Type B pancreatic cell (in vitro differentiated cells): ENCODE measurements at places on chromosomes 11 and 22. TPM values are rescaled to one million over a fixed set of nuclear protein-coding genes. Genes with fewer than 3 reads are reported as not detected.

The PICK1 gene
- total RNA-seq = 45.4 and 45.6 TPM in 2 replicates

The SLC22A6 gene
- total RNA-seq = 1.5 TPM in 1 of 2 replicates, not detected in the other

The OR51B4 gene
- total RNA-seq = not detected in 2 replicates

DNA sequence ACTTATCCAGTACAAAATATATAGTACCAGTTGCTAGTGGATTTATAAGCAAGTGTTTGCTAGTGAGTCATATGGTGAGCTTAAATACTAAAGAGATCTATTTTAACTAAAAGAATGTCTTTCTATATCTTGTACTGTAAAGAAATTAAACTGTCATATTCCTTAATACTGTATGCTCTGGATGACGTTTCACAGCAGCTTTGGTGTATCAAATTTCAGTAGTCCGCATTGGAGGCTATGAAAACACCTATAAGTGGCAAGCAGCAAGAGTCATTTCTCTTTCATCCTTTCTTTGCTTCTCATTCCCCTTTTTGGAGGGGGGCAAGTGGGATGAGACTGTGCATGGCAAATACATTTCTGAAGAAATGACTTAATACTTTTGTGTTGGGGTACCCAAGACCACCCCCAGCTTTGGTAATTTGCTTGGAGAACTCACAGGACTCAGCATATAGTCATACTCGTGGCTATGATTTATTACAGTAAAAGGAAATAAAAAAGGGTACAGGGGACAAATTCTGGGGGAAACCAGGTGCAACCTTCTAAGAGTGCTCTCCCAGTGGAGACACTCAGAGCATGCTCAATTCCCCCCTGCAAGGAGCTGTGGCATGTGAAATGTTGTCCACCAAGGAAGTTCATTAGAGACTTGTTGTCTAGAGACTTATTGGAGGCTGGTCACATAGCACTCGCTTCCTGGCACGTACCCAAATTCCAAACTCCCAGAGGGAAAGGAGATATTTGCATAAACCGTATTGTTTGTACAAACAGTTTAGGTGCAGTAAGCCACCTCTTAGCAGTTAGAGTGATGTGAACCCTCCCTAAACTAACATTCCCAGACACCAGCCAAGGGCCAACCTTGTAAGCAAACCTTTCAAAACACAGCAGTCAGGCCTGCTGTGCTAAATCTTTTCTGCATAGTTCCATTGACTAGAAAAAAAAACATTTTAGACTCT, 210.8 kb downstream of the PGR start:
- no peak overlapping the region for H3K27ac ChIP-seq
- no peaks in the 10 kb centered on the region for H3K27me3 ChIP-seq
- no peak overlapping the region for H3K4me3 ChIP-seq
- DNase-seq = no peak

DNA sequence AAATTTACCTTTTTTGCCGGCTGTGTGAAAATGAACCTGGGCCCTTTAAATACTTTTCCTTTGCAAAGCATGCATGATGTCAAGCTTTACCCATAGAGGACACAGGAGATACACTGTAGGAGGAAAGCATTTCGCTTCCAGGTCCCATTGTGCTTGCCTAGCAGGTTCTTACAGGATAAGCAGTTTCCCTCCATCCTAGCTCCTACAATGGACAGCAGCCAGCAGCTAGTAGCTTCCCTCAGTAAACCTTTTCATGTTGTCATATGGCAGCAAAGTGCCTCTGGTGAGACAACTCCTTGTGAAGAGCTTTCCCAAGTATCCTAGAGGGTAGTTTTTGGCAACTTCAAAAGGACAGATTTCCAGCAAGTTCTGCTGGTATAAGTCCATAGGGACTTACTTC, 78.4 kb downstream of the RBFOX2 start:
- peaks cover 12% of the 10 kb centered on the region for H3K36me3 ChIP-seq
- no peak overlapping the region for H3K4me3 ChIP-seq
- no peak overlapping the region for H3K27ac ChIP-seq
- no peaks in the 10 kb centered on the region for H3K27me3 ChIP-seq
- H3K4me1 ChIP-seq = peaks cover 27% of the 10 kb centered on the region

DNA sequence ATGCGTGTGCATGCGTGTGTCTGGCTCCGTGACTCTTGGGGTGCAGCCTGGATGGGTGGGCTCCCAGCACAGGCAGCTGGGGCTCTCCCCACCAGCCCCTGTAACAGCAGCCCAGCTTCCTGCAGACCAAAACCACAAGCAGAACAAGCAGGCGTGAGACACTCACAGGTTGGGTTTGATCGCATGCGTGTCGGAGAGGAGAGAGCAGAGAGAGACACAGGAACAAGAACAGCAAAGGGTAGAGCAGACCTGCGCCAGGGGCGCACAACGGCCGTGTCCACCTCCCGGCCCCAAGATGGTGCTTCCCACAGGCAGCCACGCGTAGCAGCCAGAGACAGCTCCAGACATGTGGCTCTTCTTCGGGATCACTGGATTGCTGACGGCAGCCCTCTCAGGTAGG, at the start of gene CD6:
CD6 (plus strand) TSS at position 161 of the 400 bp plus-strand sequence; CDS start at position 347, 186 bp downstream.
- no peak within 1 kb of the TSS for H3K4me3 ChIP-seq
- DNase-seq = no peak
- H3K27ac ChIP-seq = no peak within 1 kb of the TSS
- H3K4me1 ChIP-seq = no peaks in the 10 kb centered on the region

GRCh38 chr11:34614344-34615104, 6.4 kb upstream of the EHF start:
- no peak overlapping the region for H3K4me3 ChIP-seq
- no peak for DNase-seq
- no peaks in the 10 kb centered on the region for H3K27me3 ChIP-seq
- H3K27ac ChIP-seq = no peak overlapping the region

DNA sequence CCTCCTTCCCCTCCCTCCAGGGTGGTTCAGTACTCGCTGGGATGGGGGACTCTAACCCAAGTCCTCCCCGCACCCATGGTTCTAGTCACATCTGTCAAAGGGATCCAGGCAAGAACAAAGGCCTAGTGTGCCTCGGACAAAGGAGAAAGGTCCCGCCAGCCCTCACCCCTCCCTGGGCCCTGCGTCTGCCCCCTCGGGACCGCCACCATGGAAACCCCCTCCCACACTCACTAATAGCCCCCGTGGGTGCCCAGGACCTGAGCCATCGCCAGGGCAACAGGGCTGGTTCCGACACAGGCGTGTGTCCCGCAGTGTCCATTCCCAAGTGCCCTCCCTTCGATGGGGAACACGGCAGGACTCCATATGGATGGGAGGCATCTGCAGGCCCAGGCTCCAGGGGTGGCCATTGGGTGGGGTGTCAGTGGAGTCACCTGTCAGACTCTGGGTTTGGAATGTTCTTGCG, 5.1 kb upstream of the CARNS1 start:
- DNase-seq = no peak
- peaks cover 11% of the 10 kb centered on the region for H3K4me1 ChIP-seq
- no peak overlapping the region for H3K4me3 ChIP-seq
- H3K36me3 ChIP-seq = no peaks in the 10 kb centered on the region

DNA sequence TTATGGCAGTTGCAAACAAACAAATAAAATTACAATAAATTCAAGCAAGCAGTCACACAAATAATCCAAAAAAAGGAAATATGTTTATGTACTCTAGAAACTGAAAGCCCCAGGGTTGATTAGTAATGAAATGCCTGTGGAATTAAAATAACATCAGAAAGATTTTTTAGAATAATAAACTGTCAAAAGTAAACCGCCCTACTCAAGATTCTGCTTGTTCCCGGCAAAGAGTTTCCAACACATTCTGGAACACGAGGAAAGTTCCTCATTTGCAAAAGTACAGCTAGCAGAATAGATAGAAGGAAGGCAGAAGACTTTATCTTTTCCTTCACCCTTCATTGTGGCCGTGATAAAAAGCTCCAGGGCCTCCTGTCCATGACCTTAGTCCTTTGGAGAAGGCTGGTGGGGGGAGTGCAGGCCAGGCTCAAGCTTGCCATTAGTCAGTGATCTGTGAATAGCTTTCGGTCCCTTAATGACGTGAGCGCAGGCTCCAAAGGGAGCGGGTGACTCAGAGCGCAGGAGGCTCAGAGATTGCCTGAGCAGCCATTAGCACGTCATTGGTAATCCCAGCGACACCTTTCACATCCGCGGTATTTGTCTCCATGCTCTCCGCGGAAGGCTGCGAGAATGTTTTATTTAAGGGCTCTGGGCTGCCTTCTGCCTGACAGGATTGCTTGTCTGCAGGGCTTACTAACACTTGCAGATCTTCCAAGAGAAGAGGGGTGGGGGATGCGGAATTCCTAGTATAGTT, 458.3 kb downstream of the METTL15 start:
- no peaks in the 10 kb centered on the region for H3K27me3 ChIP-seq
- peak; percentile 64 for DNase-seq
- no peaks in the 10 kb centered on the region for H3K36me3 ChIP-seq
- H3K27ac ChIP-seq = peak overlapping the region; percentile 76

- H3K27me3 ChIP-seq = no peaks in the 10 kb centered on the region
- no peak overlapping the region for H3K27ac ChIP-seq
- DNase-seq = no peak
- H3K36me3 ChIP-seq = no peaks in the 10 kb centered on the region
- peaks cover 51% of the 10 kb centered on the region for H3K4me1 ChIP-seq
- peak overlapping the region; percentile 97 for H3K4me3 ChIP-seq
Observed at GRCh38 chr22:46735747-46736608, 2.1 kb downstream of the CERK start.

DNA sequence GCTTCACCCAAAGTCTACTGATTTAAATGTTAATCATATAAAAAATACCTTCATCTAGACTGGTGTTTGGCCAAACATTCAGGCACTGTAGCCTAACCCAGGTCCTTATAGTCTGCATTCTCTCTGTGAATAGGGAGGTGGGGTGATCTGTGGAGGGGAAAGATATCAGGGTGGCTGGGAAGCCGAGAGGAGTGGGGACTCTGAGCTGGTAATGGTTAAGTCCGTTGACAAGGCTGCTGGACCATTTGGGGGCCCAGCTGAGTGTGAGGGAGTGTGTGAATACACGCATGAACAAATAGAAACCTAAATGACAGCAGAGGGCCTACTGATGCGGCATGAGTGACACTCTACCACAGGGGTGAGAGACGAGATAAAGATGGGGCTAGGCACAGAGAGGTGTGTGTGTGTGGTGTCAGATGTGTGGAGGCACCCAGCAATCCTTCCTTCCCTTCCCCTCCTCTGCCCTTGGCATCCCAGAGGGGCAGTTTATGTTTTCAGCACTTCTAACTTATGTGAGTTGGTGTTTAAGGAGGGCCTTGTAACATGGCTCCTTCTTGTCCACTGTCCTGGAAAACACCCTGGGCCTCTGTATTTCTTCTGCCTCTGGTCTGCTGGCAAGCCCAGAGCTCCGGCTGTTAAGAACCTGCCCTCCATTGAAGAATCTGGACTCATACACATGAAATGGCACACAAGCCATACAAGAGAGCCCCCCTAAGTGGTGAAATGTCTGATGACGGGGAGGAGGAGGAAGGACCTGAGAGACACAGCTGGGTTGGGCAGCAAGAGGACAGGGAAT, 249.1 kb upstream of the TBCEL start:
- H3K27ac ChIP-seq = no peak overlapping the region
- H3K27me3 ChIP-seq = peaks cover 12% of the 10 kb centered on the region
- DNase-seq = no peak
- H3K4me3 ChIP-seq = no peak overlapping the region

DNA sequence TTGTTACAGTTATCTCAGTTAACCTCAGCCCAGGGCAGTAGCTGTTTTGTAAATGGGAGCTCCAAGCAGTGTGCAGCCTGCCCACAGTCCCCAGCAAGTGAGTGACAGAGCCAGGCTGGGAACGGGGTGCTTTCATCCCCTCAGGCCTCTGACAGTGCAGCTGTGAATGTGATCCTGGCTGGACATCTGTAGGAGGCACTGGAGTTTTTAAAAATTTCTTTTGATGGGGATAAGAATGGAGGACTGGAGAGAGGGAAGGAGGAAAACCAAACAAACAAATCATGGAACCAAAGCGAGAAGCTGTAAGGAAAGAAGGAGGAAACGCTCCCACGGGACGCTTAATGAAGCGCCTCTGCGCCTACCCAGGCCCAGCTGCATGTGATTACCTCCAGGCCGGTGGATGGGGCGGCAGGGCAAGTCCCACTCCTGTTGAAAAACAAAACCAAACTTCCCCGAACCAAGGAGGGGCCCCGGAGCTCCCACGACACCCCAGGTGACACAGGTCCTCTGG, 40.6 kb downstream of the SCUBE1 start:
- peaks cover 59% of the 10 kb centered on the region for H3K4me1 ChIP-seq
- H3K27me3 ChIP-seq = peaks cover 44% of the 10 kb centered on the region
- H3K27ac ChIP-seq = no peak overlapping the region
- DNase-seq = no peak

- H3K27me3 ChIP-seq = peaks cover 2% of the 10 kb centered on the region
- no peak overlapping the region for H3K4me3 ChIP-seq
- peaks cover 4% of the 10 kb centered on the region for H3K36me3 ChIP-seq
- no peak for DNase-seq
- H3K4me1 ChIP-seq = peaks cover 21% of the 10 kb centered on the region
Observed at GRCh38 chr11:45649544-45650165, 15.8 kb downstream of the CHST1 start.

DNA sequence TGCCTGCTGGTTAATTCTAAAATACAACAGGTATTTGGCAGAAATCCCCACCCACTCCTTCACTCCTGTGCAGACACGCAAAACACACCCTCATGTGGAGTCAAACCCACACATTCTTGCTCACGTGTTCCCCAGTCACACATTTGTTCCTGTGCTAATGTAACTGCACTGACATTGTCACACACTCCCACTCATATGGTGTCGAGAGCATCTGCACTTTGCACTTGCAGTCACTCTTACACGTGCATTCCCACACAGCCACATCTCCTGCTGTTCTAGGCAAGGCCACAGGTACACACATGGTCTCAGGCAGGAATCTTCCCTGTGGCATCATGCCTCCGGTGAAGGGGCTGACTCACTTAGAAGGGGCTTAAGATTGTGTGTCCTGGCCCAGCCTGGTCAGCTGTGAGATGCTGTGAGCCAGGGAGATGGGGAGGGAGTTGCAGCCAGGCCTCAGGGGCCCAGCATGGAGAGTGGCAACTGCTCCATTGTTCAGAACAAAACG, 395.0 kb downstream of the TENM4 start:
- no peaks in the 10 kb centered on the region for H3K27me3 ChIP-seq
- H3K4me3 ChIP-seq = peak overlapping the region; percentile 56
- peak overlapping the region; percentile 76 for H3K27ac ChIP-seq
- H3K36me3 ChIP-seq = no peaks in the 10 kb centered on the region

DNA sequence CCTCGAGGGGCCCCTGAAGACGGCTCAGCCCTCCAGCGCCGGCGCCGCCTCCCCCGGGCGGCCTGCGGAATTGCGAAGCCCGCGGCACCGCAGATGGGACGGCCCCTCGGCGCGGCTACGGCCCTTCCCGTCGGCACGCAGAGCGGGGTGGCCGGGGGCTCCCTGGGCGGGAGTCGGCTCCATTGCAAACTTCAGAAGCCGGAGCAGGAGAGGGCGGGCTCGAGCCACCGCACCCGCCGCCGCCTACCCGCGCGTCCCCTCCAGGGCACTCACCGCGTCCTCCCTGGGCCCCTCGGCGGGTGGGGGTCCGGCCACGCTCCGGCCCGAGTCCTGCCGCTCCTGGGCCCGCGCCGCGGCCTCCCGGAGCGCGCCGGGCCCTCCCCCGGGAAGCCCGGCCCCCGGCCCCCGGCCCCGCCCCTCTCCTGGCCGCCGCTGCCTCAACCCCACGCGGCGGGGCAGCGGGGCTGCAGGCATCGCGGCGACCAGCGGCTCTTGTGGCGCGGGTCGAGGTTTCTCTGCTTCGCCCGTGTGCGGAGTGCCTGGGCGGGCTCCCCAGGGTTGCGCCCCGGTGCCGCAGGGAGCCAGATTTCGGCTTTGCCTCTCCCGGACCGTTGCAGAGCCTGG, at the start of gene PACSIN3:
PACSIN3 (minus strand) TSS at position 359 of the 624 bp plus-strand sequence. CDS start 3,707 bp downstream, outside the sequence.
- peak within 1 kb of the TSS; percentile 79 for H3K27ac ChIP-seq
- H3K36me3 ChIP-seq = no peaks in the 10 kb centered on the region
- DNase-seq = no peak
- H3K4me3 ChIP-seq = peak within 1 kb of the TSS; percentile 89
- H3K4me1 ChIP-seq = peaks cover 22% of the 10 kb centered on the region

GRCh38 chr22:37905534-37906363, at the start of gene MICALL1:
Gene MICALL1, plus strand, starts transcription at chr22:37906297. Its CDS starts 126 bp downstream, at chr22:37906423.
- H3K36me3 ChIP-seq = peaks cover 12% of the 10 kb centered on the region
- DNase-seq = peak; percentile 81
- peak within 1 kb of the TSS; percentile 93 for H3K4me3 ChIP-seq
- peak within 1 kb of the TSS; percentile 95 for H3K27ac ChIP-seq
